ENCODE measurements at places on chromosomes 2 and 18. TPM values are rescaled to one million over a fixed set of nuclear protein-coding genes. Genes with fewer than 3 reads are reported as not detected.

The GNAL gene
- 5.9 TPM for total RNA-seq

The CACNB4 gene
- total RNA-seq = 6.0 TPM

The VWA3B gene
- total RNA-seq = not detected

The TMEM247 gene
- total RNA-seq = not detected

The MGAT4A gene
- 2.1 TPM for total RNA-seq

The PAX8 gene
- total RNA-seq = not detected

The FOXD4L1 gene
- total RNA-seq = not detected

The SEPTIN10 gene
- 90.9 TPM for total RNA-seq

The IL37 gene
- total RNA-seq = not detected

The RAX gene
- not detected for total RNA-seq

The COLEC12 gene
- total RNA-seq = 17.8 TPM

The NT5DC4 gene
- total RNA-seq = not detected

The LRRTM4 gene
- total RNA-seq = not detected

GRCh38 chr2:44135296-44135695 lies 33.4 kb upstream of the PPM1B start:
- peak overlapping the region; percentile 90 for H3K27ac ChIP-seq
- no peaks in the 10 kb centered on the region for H3K27me3 ChIP-seq
- H3K4me1 ChIP-seq = peaks cover 30% of the 10 kb centered on the region
- DNase-seq = no peak

DNA sequence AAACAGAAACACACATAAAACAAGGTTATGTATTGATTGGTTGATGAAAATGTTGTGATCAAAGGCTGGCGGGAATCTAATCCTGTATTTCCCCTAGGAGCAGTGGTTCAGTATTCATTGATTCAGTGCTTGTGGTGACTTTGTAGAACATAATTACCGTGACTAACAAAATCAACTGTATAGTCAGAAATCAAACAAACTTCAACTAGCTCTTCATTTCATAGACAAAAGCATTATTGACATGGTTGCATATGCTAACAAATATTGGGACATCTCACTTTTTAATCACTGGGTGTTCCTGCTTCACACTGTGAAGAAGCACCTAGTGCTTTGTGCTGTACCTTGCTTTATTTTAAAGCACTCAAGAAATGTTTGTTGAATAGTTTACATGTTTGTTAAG lies 41.4 kb downstream of the USP14 start:
- H3K27ac ChIP-seq = no peak overlapping the region
- DNase-seq = no peak
- H3K4me1 ChIP-seq = no peaks in the 10 kb centered on the region
- no peaks in the 10 kb centered on the region for H3K27me3 ChIP-seq
- peaks cover 25% of the 10 kb centered on the region for H3K36me3 ChIP-seq

- H3K27me3 ChIP-seq = no peaks in the 10 kb centered on the region
- peak; percentile 40 for DNase-seq
- peaks cover 16% of the 10 kb centered on the region for H3K4me1 ChIP-seq
- no peak overlapping the region for H3K4me3 ChIP-seq
- H3K36me3 ChIP-seq = peaks cover 18% of the 10 kb centered on the region
Observed at GRCh38 chr2:10048501-10049171, 5.3 kb downstream of the KLF11 start.

GRCh38 chr2:112782234-112782799 lies 2.0 kb downstream of the IL1A start:
- no peaks in the 10 kb centered on the region for H3K27me3 ChIP-seq
- no peak overlapping the region for H3K4me3 ChIP-seq
- no peaks in the 10 kb centered on the region for H3K4me1 ChIP-seq
- H3K36me3 ChIP-seq = no peaks in the 10 kb centered on the region
- DNase-seq = no peak
- H3K27ac ChIP-seq = no peak overlapping the region

DNA sequence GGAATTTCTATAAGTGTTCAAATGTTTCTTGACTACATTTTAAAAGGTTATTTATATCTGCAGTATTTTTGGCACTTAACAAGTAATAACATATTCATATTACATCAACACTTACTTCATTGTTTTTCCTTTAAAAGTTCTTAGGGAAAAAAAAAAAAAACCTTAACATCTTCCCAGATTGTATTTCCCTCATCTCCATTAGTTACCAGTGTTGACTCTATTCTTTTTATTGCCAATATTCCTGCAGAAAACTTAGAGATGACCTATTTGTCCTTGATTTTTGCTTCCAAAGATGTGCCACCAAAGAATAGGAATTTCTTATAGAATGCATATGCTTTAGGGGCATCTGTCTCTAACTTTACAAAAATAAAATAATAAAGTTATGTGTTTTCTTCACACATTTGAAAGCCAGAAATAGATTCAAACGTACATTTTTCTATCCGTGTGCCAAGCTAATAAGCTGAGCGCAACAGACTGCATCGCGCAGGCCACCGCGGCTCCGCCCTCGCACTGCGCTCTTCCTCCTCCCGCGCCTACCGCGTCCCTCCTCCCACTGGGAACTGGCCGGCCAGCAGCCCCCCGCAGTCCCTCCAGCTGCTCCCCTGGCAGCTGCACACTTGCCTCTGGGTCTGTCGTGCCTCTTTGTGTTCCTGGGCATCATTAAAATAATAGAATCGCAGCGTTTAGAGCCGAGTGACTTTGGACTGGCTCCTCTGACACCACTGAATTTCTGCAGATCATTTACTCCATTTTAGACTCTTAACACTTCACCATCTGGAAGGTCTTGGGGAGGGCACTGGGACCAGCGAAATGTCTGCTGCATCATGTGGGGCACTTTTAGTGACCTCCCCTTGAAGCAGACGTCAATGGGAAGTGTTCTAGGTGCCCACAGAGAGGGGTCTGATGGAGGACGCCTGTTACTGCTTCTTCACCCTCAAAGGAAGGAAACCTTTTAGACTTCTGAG lies 21.2 kb upstream of the NAB1 start:
- H3K36me3 ChIP-seq = no peaks in the 10 kb centered on the region
- H3K27ac ChIP-seq = peak overlapping the region; percentile 39
- DNase-seq = no peak
- H3K27me3 ChIP-seq = no peaks in the 10 kb centered on the region

- no peaks in the 10 kb centered on the region for H3K4me1 ChIP-seq
- H3K4me3 ChIP-seq = no peak within 1 kb of the TSS
- no peak for DNase-seq
- H3K36me3 ChIP-seq = no peaks in the 10 kb centered on the region
- no peak within 1 kb of the TSS for H3K27ac ChIP-seq
Observed at GRCh38 chr2:6877402-6878304, at the start of gene RSAD2. Gene RSAD2 (plus strand): TSS chr2:6877777. CDS start chr2:6877801, 24 bp downstream.

- no peaks in the 10 kb centered on the region for H3K27me3 ChIP-seq
- no peak for DNase-seq
- H3K27ac ChIP-seq = no peak overlapping the region
Observed at GRCh38 chr2:47652061-47652690, 130.8 kb upstream of the MSH6 start.

GRCh38 chr2:58204195-58204959 lies 36.7 kb downstream of the FANCL start:
- H3K4me3 ChIP-seq = no peak overlapping the region
- H3K27ac ChIP-seq = no peak overlapping the region
- DNase-seq = no peak
- no peaks in the 10 kb centered on the region for H3K36me3 ChIP-seq
- no peaks in the 10 kb centered on the region for H3K27me3 ChIP-seq

DNA sequence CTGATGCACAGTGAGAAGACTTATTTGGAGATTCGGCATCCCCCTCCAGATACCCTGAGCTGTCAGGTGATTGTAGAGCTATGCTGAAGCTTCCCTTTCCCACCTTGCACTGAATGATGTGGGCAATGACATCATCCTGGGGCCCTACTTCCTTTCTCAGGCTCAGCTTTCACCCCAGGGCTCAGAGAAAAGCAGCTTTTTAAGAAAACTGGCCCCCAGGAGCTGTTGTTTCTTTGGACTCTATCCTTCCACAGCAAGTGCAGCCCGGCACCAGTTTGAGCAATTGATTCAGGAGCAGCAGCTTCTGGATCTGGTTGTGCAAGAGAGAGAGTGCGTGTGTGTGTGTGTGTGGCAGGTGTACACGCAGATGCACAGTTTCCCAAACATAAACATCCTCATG lies 251.3 kb downstream of the ANAPC1 start:
- no peak overlapping the region for H3K4me3 ChIP-seq
- no peak for DNase-seq
- H3K4me1 ChIP-seq = peaks cover 31% of the 10 kb centered on the region

- H3K36me3 ChIP-seq = no peaks in the 10 kb centered on the region
- no peaks in the 10 kb centered on the region for H3K27me3 ChIP-seq
- H3K4me1 ChIP-seq = peaks cover 4% of the 10 kb centered on the region
- no peak for DNase-seq
Observed at GRCh38 chr2:207993151-207993763, 32.1 kb downstream of the PLEKHM3 start.

GRCh38 chr2:75146606-75147332 lies 52.6 kb downstream of the TACR1 start:
- no peak overlapping the region for H3K27ac ChIP-seq
- no peak for DNase-seq
- H3K36me3 ChIP-seq = peaks cover 3% of the 10 kb centered on the region
- H3K4me3 ChIP-seq = no peak overlapping the region
- peaks cover 17% of the 10 kb centered on the region for H3K4me1 ChIP-seq

GRCh38 chr2:216283038-216283900 lies 89.0 kb downstream of the MARCHF4 start:
- H3K4me3 ChIP-seq = no peak overlapping the region
- H3K36me3 ChIP-seq = no peaks in the 10 kb centered on the region
- no peak overlapping the region for H3K27ac ChIP-seq
- no peaks in the 10 kb centered on the region for H3K27me3 ChIP-seq

GRCh38 chr2:222866358-222866960 lies 5.6 kb downstream of the ACSL3 start:
- peaks cover 10% of the 10 kb centered on the region for H3K4me1 ChIP-seq
- no peak overlapping the region for H3K27ac ChIP-seq
- DNase-seq = no peak
- H3K27me3 ChIP-seq = no peaks in the 10 kb centered on the region

GRCh38 chr2:128724972-128725371 lies 406.3 kb upstream of the HS6ST1 start:
- no peak overlapping the region for H3K4me3 ChIP-seq
- H3K27me3 ChIP-seq = no peaks in the 10 kb centered on the region
- H3K27ac ChIP-seq = no peak overlapping the region
- peaks cover 2% of the 10 kb centered on the region for H3K36me3 ChIP-seq
- peaks cover 17% of the 10 kb centered on the region for H3K4me1 ChIP-seq
- DNase-seq = no peak

- no peak for DNase-seq
- H3K27me3 ChIP-seq = no peaks in the 10 kb centered on the region
- H3K27ac ChIP-seq = peak overlapping the region; percentile 51
- H3K4me1 ChIP-seq = peaks cover 67% of the 10 kb centered on the region
Observed at GRCh38 chr2:217960351-217960750, 42.4 kb downstream of the TNS1 start.

- H3K27me3 ChIP-seq = peaks cover 40% of the 10 kb centered on the region
- H3K4me3 ChIP-seq = no peak overlapping the region
- no peak for DNase-seq
- no peak overlapping the region for H3K27ac ChIP-seq
Observed at GRCh38 chr2:238817382-238817781, 30.5 kb upstream of the TWIST2 start.

- no peaks in the 10 kb centered on the region for H3K36me3 ChIP-seq
- no peaks in the 10 kb centered on the region for H3K4me1 ChIP-seq
- no peak overlapping the region for H3K27ac ChIP-seq
Observed at GRCh38 chr2:239727182-239727775, 297.9 kb downstream of the NDUFA10 start.

DNA sequence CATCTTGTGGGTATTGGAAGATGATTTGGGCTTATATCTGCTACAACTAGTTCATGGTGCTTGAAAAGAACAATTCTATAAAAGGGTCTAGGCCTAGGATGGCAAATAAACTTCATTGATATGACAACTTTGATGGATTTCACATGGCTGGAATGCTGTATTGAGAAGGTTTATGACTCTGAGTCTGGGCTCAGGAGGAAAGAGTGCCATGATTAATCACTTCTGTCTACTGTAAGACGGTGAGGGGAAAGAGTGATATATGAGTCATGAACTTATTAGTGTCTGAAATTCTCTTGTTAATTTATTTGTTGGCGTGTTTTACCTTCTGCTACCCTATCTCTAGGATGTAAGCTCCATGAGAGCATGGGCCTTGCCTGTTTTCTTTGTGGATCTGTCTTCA lies 17.0 kb upstream of the ADCYAP1 start:
- H3K27ac ChIP-seq = no peak overlapping the region
- no peak overlapping the region for H3K4me3 ChIP-seq
- no peaks in the 10 kb centered on the region for H3K36me3 ChIP-seq
- no peaks in the 10 kb centered on the region for H3K4me1 ChIP-seq
- peaks cover 7% of the 10 kb centered on the region for H3K27me3 ChIP-seq
- no peak for DNase-seq

GRCh38 chr2:220452561-220452960 lies 825.1 kb downstream of the SLC4A3 start:
- no peak overlapping the region for H3K27ac ChIP-seq
- DNase-seq = no peak
- peaks cover 13% of the 10 kb centered on the region for H3K4me1 ChIP-seq
- H3K36me3 ChIP-seq = peaks cover 1% of the 10 kb centered on the region
- H3K27me3 ChIP-seq = no peaks in the 10 kb centered on the region
- H3K4me3 ChIP-seq = no peak overlapping the region

- H3K27ac ChIP-seq = no peak overlapping the region
- no peak overlapping the region for H3K4me3 ChIP-seq
- no peak for DNase-seq
- no peaks in the 10 kb centered on the region for H3K4me1 ChIP-seq
- peaks cover 11% of the 10 kb centered on the region for H3K27me3 ChIP-seq
Observed at GRCh38 chr2:138724327-138724726, 55.9 kb downstream of the NXPH2 start.

GRCh38 chr2:160068906-160069305 lies 6.5 kb upstream of the PLA2R1 start:
- DNase-seq = no peak
- H3K4me1 ChIP-seq = peaks cover 22% of the 10 kb centered on the region
- H3K4me3 ChIP-seq = no peak overlapping the region
- no peaks in the 10 kb centered on the region for H3K36me3 ChIP-seq
- H3K27ac ChIP-seq = no peak overlapping the region

GRCh38 chr2:97849881-97850528 lies 136.6 kb downstream of the ZAP70 start:
- H3K4me1 ChIP-seq = peaks cover 15% of the 10 kb centered on the region
- H3K36me3 ChIP-seq = peaks cover 6% of the 10 kb centered on the region
- no peak for DNase-seq
- no peak overlapping the region for H3K4me3 ChIP-seq

GRCh38 chr2:79100285-79100684 lies 12.5 kb upstream of the REG1B start:
- H3K36me3 ChIP-seq = no peaks in the 10 kb centered on the region
- no peak for DNase-seq
- no peaks in the 10 kb centered on the region for H3K27me3 ChIP-seq
- H3K4me1 ChIP-seq = no peaks in the 10 kb centered on the region

Measured in chondrocyte (in vitro differentiated cells).